Stromal cell of bone marrow (primary cell): ENCODE measurements at places on chromosomes 2 and 18.

GRCh38 chr18:79275992-79276391, 119.7 kb upstream of the NFATC1 start:
- DNase-seq = peak; percentile 0

GRCh38 chr2:45814951-45815621, 163.6 kb downstream of the PRKCE start:
- no peak for DNase-seq

GRCh38 chr2:47265751-47266231, 110.7 kb upstream of the STPG4 start:
- DNase-seq = no peak

- no peak for DNase-seq
Observed at GRCh38 chr2:59578349-59578748, 975.1 kb downstream of the BCL11A start.

DNA sequence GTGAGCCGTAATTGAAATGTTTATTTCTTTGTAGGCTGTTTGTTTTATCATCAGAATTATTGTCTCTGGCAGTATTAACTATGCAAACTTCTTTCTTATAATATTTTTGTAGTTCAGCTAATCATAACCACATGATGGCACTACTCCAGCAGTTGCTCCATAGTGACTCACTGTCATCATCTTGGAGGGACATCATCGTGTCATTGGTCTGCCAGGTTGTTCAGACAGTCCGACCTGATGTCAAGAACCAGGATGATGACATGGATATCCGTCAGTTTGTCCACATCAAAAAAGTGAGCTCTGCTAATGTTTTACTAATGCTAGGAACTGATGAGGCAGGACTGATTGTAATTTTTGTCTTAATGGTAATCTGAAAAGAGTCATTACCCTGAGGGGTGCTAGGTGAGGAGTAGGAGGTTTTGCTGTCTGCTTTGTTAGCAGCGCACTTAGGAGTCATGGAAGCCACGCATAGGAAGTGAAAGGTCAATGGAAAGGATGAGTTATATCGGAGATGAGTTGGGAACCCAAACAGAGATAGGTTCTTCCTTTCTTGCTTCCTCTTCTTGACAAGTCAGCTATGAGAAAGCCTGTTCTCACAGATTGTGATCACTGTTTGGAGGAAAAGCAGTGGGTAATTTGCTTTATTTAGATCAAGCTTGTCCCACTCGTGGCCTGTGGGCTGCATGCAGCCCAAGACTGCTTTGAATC, 49.2 kb downstream of the PIKFYVE start:
- DNase-seq = peak; percentile 48

DNA sequence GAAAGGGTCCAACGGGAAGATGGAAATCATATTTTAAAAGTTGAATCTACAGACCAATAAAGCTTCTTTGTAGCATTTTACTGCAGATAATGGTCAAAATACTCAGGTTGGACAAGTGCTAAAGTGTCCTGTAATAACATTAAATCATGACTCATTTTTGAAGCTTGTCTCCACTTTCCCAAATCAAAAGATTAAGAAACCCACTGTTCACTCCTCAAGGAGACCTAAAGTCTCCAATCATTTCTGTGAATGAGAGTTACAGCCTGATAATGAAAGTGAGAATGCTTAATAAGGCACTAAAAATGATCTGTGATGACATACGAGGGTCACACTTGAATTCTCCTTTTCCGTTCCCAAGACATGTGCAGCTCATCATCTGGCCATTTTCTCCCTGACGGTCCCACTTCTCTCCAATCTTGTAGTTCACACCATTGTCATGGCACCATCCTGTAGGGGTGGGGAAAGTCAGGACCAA, 53.4 kb downstream of the ATIC start:
- no peak for DNase-seq
